ENCODE measurements at places on chromosomes 1 and 21.

DNA sequence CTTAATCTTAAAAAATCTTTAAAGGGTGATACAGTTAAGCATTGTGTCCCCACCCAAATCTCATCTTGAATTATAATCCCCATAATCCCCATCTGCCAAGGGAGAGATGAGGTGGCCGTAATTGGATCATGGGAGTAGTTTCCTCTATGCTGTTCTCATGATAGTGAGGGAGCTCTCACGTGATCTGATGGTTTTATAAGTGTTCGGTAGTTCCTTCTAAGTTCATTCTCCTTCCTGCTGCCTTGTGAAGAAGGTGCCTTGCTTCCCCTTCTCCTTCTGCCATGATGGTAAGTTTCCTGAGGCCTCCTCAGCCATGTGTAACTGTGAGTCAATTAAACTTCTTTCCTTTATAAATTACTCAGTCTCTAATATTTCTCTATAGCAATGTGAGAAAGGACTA, 10.7 kb downstream of the DHRS3 start:
- DNase-seq, result no peak

GRCh38 chr21:40667967-40668366, 179.0 kb downstream of the DSCAM start:
- no peak for DNase-seq

- no peak for DNase-seq
These were observed 235.1 kb downstream of the RRAGC start for GRCh38 chr1:38624336-38625039.

DNA sequence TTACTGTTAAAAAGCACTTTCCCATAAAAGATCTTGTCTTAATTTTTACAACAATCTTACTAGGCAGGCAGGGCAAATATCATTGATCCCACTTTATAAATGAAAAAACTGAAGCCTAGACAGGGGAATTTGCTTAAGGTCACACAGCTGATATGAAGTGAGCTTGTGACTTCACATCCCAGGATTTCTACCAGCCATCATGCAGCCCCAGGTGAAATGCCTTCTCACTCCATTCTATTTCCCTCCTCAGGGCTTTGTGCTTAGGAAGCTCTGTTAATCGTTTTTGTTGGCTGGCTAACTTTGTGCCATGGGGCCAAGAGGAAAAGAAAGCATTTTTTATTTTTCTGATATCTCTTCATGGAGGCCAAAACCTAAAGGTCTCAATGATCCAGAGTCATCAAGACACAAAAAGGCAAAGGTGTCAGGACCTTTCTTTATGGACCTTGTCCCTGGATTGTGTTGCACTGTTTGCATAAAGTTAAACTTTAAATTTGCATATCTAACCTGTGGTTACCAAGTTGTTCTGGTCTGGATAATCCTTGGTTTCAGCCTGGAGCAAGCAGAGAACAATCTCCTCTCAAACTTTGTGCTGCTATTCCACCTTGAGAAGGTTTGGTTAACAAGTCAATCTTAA, 44.8 kb upstream of the ZNF326 start:
- DNase-seq, result no peak

DNA sequence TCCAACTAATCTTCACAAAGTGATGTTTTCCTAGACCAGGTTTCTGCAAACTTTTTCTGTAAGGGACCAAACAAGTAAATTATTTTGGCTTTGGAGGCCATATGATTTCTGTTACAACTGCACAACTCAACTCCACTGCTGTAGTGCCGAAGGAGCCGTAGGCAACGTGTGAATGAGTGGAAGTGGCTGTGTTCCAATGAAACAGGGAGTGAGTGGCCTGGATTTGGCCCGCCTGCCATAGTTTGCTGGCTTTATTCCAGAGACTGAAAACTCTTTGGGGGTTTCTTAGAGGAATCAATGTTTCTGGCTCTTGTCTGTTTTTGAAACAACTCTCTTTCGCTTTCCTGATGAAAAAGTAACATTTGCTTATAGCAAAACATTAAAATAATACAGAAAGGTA, 12.6 kb upstream of the ACTL8 start:
- DNase-seq, result no peak

DNA sequence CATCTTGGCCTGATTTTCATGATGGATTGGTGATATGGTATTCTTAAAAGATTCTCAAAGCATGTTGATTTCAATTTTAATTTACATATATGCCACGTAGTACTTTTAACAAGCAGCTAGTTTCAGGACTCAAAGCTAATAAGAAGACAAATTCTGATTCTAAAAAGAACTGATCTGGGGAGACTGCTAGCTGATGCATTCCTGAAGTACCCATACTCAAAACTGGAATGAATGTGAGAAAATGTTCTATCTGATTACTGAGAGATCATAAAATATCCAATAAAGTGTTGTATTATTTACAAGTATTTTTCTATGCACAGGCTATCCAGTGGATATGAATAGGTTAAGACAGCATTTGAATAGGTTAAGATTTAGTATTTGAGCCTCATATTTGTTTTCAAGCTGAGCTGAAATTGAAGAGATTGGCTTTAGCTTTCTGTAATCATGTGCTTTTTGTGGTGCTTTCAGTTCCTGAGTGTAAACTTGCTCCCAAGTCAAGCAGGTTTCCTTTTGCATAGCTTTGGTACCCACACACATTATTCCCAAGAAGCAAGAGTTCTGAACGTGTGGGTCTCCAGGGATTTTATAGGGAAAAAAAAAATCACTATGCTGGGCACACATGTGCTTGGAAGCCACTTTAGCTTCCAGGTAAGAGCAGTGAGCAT, 114.1 kb downstream of the VPS13D start:
- DNase-seq, result no peak

- no peak for DNase-seq
These were observed 416.6 kb upstream of the RUNX1 start for GRCh38 chr21:35465741-35466140.

DNA sequence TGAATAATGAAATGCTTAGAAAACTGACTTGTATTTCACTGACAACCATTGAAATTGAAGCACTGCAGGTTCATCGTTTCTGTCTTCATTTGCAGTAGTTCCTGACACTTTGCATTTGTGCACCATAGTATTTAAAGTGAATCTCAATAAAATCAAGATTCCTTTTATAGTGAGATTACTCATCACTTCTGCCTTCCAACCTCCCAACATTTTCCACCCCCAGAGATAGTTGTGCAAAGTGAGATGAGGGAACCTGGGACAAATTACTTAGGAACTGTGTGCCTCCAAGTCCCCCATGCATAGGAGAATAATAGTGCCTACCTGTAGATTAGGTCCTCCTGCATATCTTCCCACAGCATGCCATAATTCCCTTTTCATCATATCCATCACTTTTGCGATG, 114.9 kb upstream of the DPT start:
- DNase-seq, result no peak

- no peak for DNase-seq
These were observed 25.0 kb downstream of the WNT9A start for GRCh38 chr1:227922501-227923352.

DNA sequence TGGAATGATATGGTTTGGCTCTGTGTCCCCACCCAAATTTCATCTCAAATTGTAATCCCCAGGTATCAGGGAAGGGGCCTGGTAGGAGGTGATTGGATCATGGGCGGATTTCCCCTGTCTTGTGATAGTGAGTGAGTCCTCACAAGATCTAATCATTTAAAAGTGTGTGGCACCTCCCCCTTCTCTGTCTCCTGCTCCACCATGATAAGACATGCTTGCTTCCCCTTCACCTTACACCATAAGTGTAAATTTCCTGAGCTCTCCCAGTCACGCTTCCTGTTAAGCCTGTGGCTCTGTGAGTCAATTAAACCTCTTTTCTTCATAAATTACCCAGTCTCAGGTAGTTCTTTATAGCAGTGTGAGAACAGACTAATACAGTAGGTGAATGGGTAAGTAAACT, 109.3 kb downstream of the DMRTB1 start:
- no peak for DNase-seq

GRCh38 chr21:42862774-42863503, 16.4 kb downstream of the WDR4 start:
- DNase-seq, result no peak

- DNase-seq, result no peak
These were observed 69.2 kb downstream of the SH3GLB1 start for GRCh38 chr1:86773341-86774288.

GRCh38 chr1:118535901-118536300, 350.9 kb upstream of the SPAG17 start:
- DNase-seq, result no peak

GRCh38 chr1:111596499-111596898, 23.1 kb upstream of the RAP1A start:
- no peak for DNase-seq

GRCh38 chr1:87515781-87516180, 187.1 kb downstream of the LMO4 start:
- DNase-seq, result no peak

DNA sequence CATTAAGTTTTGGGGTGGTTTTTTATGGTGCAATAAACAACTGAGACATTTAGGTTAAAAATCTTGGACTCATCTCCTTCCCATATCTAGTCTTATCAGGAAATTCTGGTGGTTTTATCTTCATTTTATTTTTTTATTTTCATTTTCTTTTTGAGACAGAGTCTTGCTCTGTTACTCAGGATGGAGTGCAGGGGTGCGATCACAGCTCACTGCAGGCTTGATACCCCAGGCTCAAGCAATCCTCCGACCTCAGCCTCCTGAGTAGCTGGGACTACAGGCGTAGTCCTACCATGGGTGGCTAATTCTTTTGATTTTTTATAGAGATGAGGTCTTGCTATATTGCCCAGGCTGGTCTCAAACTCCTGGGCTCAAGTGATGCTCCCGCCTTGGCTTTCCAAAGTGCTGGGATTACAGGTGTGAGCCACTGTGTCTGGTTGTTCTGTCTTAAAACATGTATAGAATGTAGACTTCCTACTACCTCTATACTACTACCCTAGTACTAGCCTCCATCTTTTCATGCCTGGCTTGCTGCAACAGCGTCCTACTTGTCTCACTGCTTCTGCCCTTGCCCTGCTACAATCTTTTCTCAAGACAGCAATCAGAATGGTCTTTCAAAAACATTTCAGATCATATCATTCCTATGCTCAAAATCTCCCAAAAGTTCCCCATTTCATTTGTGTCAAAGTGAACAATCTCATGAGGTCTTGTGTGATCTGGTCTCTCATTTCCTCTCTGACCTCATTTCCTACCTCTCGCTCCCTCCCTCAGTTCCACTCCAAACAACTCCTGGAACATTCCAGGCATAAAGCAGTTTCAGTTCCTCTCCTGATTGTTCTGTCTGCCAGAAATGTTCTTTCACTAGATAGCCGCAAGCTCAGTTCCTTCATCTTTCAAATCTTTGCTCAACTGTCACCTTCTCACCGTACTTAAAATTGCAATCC, 5.9 kb upstream of the FCGR2A start:
- DNase-seq, result no peak

GRCh38 chr1:155000726-155001424, 1.7 kb upstream of the ZBTB7B start:
- peak; percentile 83 for DNase-seq

DNA sequence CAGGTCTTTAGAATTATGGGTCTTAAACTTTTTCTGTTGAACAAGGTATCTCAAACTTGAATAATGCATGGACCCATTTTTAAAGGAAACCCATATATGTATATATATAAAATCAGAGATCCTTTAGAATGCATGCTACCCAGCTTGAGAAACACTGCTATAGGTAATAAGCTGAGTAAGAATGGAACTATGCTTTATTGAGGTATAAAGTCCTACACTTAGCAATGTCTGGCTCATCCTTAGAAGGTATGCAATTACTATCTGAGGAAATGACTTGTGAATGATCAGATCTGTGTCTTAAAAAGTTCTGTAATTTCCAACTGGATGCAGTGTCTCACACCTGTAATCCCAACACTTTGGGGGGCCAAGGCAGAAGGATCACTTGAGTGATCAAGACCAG, 11.2 kb downstream of the TRAF3IP3 start:
- DNase-seq, result no peak

GRCh38 chr1:45103534-45103933, 91.5 kb downstream of the UROD start:
- no peak for DNase-seq

DNA sequence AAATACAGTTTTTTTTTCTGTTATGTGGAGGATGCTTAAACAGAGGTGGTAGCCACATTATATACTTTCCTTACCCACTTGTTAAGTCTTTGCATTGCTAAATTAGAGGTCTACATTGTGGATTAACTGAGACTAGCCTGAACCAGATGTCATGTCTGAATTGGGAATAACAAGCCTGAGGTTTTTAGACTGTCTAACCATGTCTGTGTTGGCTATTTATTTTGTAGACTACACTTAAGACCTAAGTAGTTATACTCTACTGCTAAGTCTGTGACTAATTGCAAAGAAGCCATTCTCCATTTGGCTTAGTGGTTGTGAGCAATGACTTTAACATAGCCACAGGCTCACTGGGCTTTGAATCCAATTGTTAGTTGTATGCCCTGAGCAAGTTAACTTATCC, 45.4 kb downstream of the CDC14A start:
- DNase-seq, result no peak

- no peak for DNase-seq
These were observed 49.8 kb downstream of the LDLRAD2 start for GRCh38 chr1:21861602-21862429.

DNA sequence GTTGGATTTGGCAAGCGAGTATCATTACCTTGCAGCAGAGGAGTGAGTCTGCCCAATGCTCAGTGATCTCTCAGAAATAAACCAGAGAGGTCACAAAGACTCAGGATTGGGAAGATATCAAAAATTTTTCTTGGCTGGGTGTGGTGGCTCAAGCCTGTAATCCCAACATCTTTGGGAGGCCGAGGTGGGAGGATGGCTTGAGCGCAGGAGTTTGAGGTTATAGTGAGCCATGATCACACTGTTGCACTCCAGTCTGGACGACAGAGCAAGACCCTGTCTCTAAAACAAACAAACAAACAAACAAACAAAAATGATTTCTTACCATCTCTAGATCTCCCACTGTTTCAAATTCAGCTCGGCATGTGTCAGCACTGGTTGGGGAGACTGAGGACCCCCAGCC, 13.3 kb upstream of the BECN2 start:
- no peak for DNase-seq

GRCh38 chr1:222247081-222247480, 300.8 kb downstream of the HHIPL2 start:
- no peak for DNase-seq

GRCh38 chr1:22782406-22782805, 71.8 kb downstream of the EPHB2 start:
- no peak for DNase-seq

DNA sequence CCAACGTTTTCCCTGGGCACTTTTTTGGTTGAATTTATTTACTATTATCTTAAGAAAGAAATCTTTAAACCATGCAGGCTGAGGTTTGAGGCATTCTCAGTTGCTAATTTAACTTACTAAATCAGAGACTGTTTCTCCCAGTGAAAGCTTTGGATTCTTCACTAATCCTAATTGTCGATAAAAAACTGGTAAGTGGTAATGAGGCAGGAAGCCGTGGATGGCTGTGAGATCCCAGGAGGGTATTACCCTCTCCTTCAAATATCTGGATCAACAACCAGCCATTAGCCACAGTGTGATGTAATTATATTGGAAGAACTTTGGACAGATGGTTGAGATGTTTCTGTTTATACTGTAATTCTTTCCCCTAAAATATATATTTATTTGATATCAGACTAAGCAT, 485.0 kb downstream of the DISC1 start:
- no peak for DNase-seq

GRCh38 chr1:217388522-217389065, 242.3 kb downstream of the GPATCH2 start:
- no peak for DNase-seq
